ENCODE measurements at places on chromosomes 1 and 21. TPM values are rescaled to one million over a fixed set of nuclear protein-coding genes. Genes with fewer than 3 reads are reported as not detected.

GRCh38 chr1:53270873-53271272, 32.6 kb upstream of the MAGOH start:
- no peaks in the 10 kb centered on the region for H3K4me1 ChIP-seq
- no peaks in the 10 kb centered on the region for H3K27me3 ChIP-seq
- H3K36me3 ChIP-seq: no peaks in the 10 kb centered on the region

Gene CCDC185
- total RNA-seq: 2.7 TPM

GRCh38 chr1:228963795-228964177, 228.5 kb downstream of the RHOU start:
- H3K4me3 ChIP-seq: no peak overlapping the region
- DNase-seq: no peak
- no peak overlapping the region for H3K27ac ChIP-seq
- no peaks in the 10 kb centered on the region for H3K27me3 ChIP-seq

DNA sequence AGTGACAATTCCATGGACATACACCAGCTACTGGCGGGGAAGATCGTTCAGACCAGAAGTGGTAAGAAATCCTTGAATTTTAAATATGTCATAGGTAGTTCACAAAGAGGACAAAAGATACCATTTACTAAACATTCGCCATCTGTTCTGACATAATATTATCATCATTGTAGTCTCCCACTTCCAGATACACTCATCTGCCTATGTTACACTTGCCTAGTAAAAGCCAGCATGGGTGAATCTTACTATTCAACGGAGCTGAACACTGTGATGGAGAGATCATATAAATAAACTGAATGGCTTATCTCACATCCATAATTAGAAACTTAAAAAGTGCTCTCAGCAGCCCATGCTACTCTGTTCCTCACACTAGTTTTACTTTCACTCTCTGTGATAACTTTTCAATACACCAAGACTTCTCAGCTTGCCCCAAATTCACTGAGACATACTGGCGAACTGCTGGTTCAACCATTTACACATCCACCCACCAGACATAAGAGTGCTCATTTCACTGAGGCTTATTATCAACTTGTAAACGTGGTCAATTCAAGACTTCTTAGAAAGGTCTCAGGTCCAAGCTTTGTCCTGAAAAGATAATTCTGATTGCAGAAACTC, 463 bp upstream of the PRRC2C start:
- H3K36me3 ChIP-seq: no peaks in the 10 kb centered on the region
- no peaks in the 10 kb centered on the region for H3K27me3 ChIP-seq
- no peak for DNase-seq

GRCh38 chr21:44533891-44534627, 5.9 kb downstream of the KRTAP10-1 start:
- H3K36me3 ChIP-seq: no peaks in the 10 kb centered on the region
- H3K4me1 ChIP-seq: no peaks in the 10 kb centered on the region
- H3K27me3 ChIP-seq: peaks cover 3% of the 10 kb centered on the region
- no peak overlapping the region for H3K4me3 ChIP-seq
- no peak overlapping the region for H3K27ac ChIP-seq

GRCh38 chr1:229073251-229073650, 197.7 kb upstream of the RAB4A start:
- no peaks in the 10 kb centered on the region for H3K27me3 ChIP-seq
- DNase-seq: no peak
- H3K27ac ChIP-seq: no peak overlapping the region
- H3K4me3 ChIP-seq: no peak overlapping the region
- no peaks in the 10 kb centered on the region for H3K4me1 ChIP-seq

GRCh38 chr1:173367136-173367535, 110.0 kb upstream of the PRDX6 start:
- H3K36me3 ChIP-seq: no peaks in the 10 kb centered on the region
- no peaks in the 10 kb centered on the region for H3K27me3 ChIP-seq
- no peak overlapping the region for H3K4me3 ChIP-seq
- no peak for DNase-seq

- no peaks in the 10 kb centered on the region for H3K36me3 ChIP-seq
- H3K27me3 ChIP-seq: no peaks in the 10 kb centered on the region
- no peak overlapping the region for H3K4me3 ChIP-seq
- no peak overlapping the region for H3K27ac ChIP-seq
- H3K4me1 ChIP-seq: no peaks in the 10 kb centered on the region
- no peak for DNase-seq
Observed at GRCh38 chr1:234849832-234850231, 239.9 kb upstream of the IRF2BP2 start.

Gene SPRR2A
- total RNA-seq: not detected

Gene FAAH
- total RNA-seq: 264 TPM

GRCh38 chr1:116762781-116763115, 8.5 kb downstream of the CD2 start:
- no peak for DNase-seq
- H3K4me1 ChIP-seq: no peaks in the 10 kb centered on the region
- H3K27ac ChIP-seq: no peak overlapping the region

- H3K36me3 ChIP-seq: no peaks in the 10 kb centered on the region
- no peak for DNase-seq
- H3K27me3 ChIP-seq: no peaks in the 10 kb centered on the region
- no peak overlapping the region for H3K27ac ChIP-seq
Observed at GRCh38 chr1:56921479-56921878, 44.3 kb downstream of the C8B start.

GRCh38 chr1:239590556-239590955, 204.2 kb downstream of the CHRM3 start:
- H3K36me3 ChIP-seq: no peaks in the 10 kb centered on the region
- DNase-seq: no peak
- no peak overlapping the region for H3K27ac ChIP-seq
- no peak overlapping the region for H3K4me3 ChIP-seq
- no peaks in the 10 kb centered on the region for H3K27me3 ChIP-seq

GRCh38 chr1:229942501-229942900, 124.5 kb upstream of the GALNT2 start:
- no peaks in the 10 kb centered on the region for H3K4me1 ChIP-seq
- H3K36me3 ChIP-seq: no peaks in the 10 kb centered on the region
